Small intestine (tissue), 16 donors: ENCODE measurements at places on chromosomes 5 and 9. TPM values are rescaled to one million over a fixed set of nuclear protein-coding genes. Genes with fewer than 3 reads are reported as not detected.

- no peak overlapping the region for H3K4me3 ChIP-seq
- no peaks in the 10 kb centered on the region for H3K36me3 ChIP-seq
- no peaks in the 10 kb centered on the region for H3K4me1 ChIP-seq
- H3K27me3 ChIP-seq: no peaks in the 10 kb centered on the region
- DNase-seq: no peak
Measured at GRCh38 chr5:155128786-155129512, 115.4 kb downstream of the KIF4B start.

- H3K27me3 ChIP-seq: no peaks in the 10 kb centered on the region
- H3K4me1 ChIP-seq: no peaks in the 10 kb centered on the region
- no peak within 1 kb of the TSS for H3K4me3 ChIP-seq
Measured at GRCh38 chr9:122661416-122661815, at the start of gene OR1L1. TSS of gene OR1L1 (plus strand) at chr9:122661716. CDS start at chr9:122661716, 0 bp downstream.

GRCh38 chr5:111555760-111556159 lies 43.4 kb upstream of the STARD4 start:
- H3K4me1 ChIP-seq: no peaks in the 10 kb centered on the region
- H3K36me3 ChIP-seq: no peaks in the 10 kb centered on the region
- H3K27me3 ChIP-seq: no peaks in the 10 kb centered on the region
- H3K4me3 ChIP-seq: no peak overlapping the region
- DNase-seq: no peak
- no peak overlapping the region for H3K27ac ChIP-seq

GRCh38 chr9:135282808-135283207 lies 195.3 kb downstream of the OLFM1 start:
- H3K36me3 ChIP-seq: no peaks in the 10 kb centered on the region
- H3K27me3 ChIP-seq: no peaks in the 10 kb centered on the region
- H3K4me3 ChIP-seq: no peak overlapping the region
- no peaks in the 10 kb centered on the region for H3K4me1 ChIP-seq
- H3K27ac ChIP-seq: no peak overlapping the region

GRCh38 chr9:3862561-3862960 lies 336.8 kb upstream of the RFX3 start:
- no peak overlapping the region for H3K27ac ChIP-seq
- DNase-seq: no peak
- no peaks in the 10 kb centered on the region for H3K4me1 ChIP-seq
- no peaks in the 10 kb centered on the region for H3K27me3 ChIP-seq
- H3K4me3 ChIP-seq: no peak overlapping the region

- no peaks in the 10 kb centered on the region for H3K36me3 ChIP-seq
- H3K27ac ChIP-seq: no peak overlapping the region
- H3K4me1 ChIP-seq: no peaks in the 10 kb centered on the region
- H3K4me3 ChIP-seq: no peak overlapping the region
- H3K27me3 ChIP-seq: peaks cover 4% of the 10 kb centered on the region
Measured at GRCh38 chr5:176772271-176773210, 37.8 kb upstream of the UNC5A start.

- no peaks in the 10 kb centered on the region for H3K27me3 ChIP-seq
- H3K4me3 ChIP-seq: no peak overlapping the region
- H3K27ac ChIP-seq: no peak overlapping the region
- H3K4me1 ChIP-seq: no peaks in the 10 kb centered on the region
Measured at GRCh38 chr9:36218011-36218410, 27.3 kb downstream of the CLTA start.

- H3K4me1 ChIP-seq: no peaks in the 10 kb centered on the region
- H3K27me3 ChIP-seq: no peaks in the 10 kb centered on the region
- no peaks in the 10 kb centered on the region for H3K36me3 ChIP-seq
- no peak overlapping the region for H3K4me3 ChIP-seq
- H3K27ac ChIP-seq: no peak overlapping the region
Measured at GRCh38 chr5:149036970-149037369, 25.9 kb downstream of the SH3TC2 start.

GRCh38 chr9:84677080-84677479 lies 7.6 kb downstream of the NTRK2 start:
- no peak for DNase-seq
- H3K36me3 ChIP-seq: no peaks in the 10 kb centered on the region
- peaks cover 4% of the 10 kb centered on the region for H3K27me3 ChIP-seq

DNA sequence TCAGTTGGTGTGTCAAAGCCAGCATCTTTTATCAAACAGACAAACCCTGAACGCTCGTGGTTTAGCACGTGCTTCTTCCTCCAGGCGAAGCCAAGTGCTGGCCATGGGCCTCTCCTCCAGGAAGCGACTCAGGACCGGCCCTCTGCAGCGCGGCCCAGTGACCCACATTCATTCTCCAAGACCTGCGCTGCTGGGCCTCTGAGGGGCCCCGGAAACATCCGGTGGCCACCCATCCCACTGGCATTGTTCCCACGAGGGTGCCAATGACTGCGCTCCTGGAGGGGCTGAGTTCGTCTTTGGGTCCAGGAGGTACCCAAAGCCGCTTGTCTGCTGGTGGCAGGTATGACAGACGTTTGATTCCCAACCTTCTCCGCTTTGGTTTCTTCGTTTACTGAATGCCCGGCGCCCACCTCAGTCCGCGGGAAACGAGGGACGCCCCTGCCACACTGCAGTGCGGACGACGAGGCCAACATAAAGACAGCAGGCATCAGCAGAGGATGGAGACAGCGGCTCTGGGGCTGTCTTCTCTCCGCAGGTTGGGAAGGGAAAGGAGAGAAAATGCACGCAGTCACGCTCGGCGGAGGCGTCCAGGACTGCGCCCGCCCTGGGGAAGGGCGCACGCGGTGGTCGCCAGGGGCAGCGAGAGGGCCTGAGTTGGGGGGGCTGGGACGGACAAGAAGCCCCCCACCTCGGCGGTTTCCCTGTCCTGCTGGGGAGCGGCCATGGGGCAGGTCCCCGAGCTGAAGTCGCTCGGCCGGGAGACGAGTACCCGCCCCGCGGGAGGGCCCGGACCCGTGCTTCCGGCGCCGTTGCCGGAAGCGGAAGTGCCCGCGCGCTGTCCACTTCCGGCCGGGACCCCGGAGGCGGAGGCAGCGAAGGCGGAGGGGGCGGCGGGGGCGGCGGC lies at the start of gene EXOC3:
TSS of gene EXOC3 (plus strand) at position 842 of the 904 bp plus-strand sequence. CDS start 3,030 bp downstream, outside the sequence.
- H3K4me3 ChIP-seq: peak within 1 kb of the TSS; percentile 84
- peaks cover 5% of the 10 kb centered on the region for H3K4me1 ChIP-seq
- H3K36me3 ChIP-seq: peaks cover 21% of the 10 kb centered on the region
- peak within 1 kb of the TSS; percentile 55 for H3K27ac ChIP-seq
- peak; percentile 70 for DNase-seq

DNA sequence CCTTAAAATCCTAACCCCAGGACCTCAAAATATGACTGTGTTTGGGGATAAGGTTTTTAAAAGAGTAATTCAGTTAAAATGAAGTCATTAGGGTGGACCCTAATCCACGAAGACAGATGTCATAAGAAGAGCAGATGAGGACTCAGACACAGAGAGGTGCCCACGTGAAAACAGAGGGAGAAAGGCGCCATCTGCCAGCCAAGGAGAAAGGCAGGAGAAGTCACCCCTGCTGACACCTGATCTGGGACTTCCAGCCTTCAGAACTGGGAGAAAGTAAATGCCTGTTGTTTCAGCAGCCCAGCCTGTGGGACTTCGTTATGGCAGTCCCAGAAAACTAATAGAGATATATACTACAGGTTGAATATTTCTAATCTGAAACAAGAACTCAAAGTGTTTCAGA lies 67.4 kb downstream of the ROR2 start:
- no peaks in the 10 kb centered on the region for H3K4me1 ChIP-seq
- H3K27me3 ChIP-seq: no peaks in the 10 kb centered on the region
- no peak for DNase-seq
- no peak overlapping the region for H3K27ac ChIP-seq
- no peaks in the 10 kb centered on the region for H3K36me3 ChIP-seq

GRCh38 chr9:101516655-101517054 lies 17.0 kb upstream of the RNF20 start:
- no peak overlapping the region for H3K27ac ChIP-seq
- H3K27me3 ChIP-seq: no peaks in the 10 kb centered on the region
- H3K4me3 ChIP-seq: no peak overlapping the region
- no peak for DNase-seq
- no peaks in the 10 kb centered on the region for H3K36me3 ChIP-seq
- no peaks in the 10 kb centered on the region for H3K4me1 ChIP-seq

GRCh38 chr5:130526708-130527107 lies 622.4 kb downstream of the CHSY3 start:
- no peak for DNase-seq
- H3K27me3 ChIP-seq: no peaks in the 10 kb centered on the region
- no peaks in the 10 kb centered on the region for H3K4me1 ChIP-seq
- no peak overlapping the region for H3K4me3 ChIP-seq

DNA sequence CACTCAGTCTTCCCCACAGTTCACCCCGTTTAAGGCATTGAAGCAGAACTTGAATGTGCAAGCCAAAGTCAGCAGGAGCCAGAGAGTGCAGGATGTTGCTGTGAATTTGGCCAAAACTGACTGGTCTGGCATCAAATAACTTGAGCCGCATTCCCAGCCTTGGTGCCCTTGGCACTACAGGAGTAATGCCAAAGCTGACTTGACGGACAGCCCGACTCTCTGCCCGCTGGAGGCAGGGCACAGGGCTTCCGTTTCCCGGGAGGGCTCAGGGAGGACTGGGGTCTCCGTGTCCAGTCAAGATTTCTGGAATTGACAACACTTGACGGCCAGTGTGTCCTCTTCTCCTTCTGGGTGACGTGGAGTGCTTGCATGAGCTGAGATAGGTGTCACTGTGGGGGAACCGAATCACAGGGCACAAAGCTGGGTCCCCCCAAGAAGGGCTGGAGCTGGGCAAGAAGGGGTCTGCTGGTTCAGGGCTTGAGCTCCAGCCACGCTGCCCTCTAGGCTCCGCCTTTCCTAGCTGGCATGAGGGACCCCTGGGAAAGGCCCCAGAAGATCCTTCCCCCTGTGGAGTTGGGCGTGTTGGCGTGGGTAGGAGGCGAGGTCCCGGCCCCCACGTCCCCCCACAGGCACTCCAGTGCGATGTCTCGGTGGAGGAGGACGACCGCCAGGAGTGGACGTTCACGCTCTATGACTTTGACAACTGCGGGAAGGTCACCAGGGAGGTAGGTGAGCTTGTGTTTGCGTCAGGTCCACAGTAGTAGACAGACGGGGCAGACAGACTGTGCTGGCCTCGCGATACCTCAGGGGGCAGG lies 25.2 kb downstream of the NKD2 start:
- no peak for DNase-seq
- no peaks in the 10 kb centered on the region for H3K4me1 ChIP-seq
- peaks cover 71% of the 10 kb centered on the region for H3K36me3 ChIP-seq
- H3K4me3 ChIP-seq: no peak overlapping the region

DNA sequence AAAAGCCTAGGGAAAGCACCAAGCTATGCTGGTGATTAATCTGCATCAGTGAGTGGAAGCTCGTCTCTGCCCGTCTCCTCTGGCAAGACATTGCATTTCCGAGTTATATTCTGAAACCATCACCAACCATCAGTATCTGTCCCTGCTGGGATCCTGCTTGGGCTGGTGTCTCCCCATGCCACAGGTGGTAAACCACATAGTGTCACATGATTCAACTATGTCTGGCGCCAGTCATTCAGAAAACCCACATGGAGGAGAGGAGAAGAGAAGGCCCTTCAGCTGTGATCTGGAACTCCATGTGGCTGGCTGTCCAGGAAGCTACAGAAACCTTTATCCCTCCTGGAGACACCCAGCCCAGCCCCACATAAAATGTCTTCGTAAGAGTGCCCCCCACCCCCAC lies 4.8 kb downstream of the IL9 start:
- H3K27me3 ChIP-seq: peaks cover 6% of the 10 kb centered on the region
- no peak for DNase-seq
- H3K4me1 ChIP-seq: no peaks in the 10 kb centered on the region

- no peak overlapping the region for H3K4me3 ChIP-seq
- no peaks in the 10 kb centered on the region for H3K36me3 ChIP-seq
- no peak for DNase-seq
- no peaks in the 10 kb centered on the region for H3K27me3 ChIP-seq
Measured at GRCh38 chr5:85484982-85485574, 1100.4 kb upstream of the EDIL3 start.

- peaks cover 48% of the 10 kb centered on the region for H3K27me3 ChIP-seq
- peak overlapping the region; percentile 39 for H3K4me3 ChIP-seq
- H3K4me1 ChIP-seq: no peaks in the 10 kb centered on the region
Measured at GRCh38 chr5:159100782-159101646, 1.3 kb upstream of the EBF1 start.

DNA sequence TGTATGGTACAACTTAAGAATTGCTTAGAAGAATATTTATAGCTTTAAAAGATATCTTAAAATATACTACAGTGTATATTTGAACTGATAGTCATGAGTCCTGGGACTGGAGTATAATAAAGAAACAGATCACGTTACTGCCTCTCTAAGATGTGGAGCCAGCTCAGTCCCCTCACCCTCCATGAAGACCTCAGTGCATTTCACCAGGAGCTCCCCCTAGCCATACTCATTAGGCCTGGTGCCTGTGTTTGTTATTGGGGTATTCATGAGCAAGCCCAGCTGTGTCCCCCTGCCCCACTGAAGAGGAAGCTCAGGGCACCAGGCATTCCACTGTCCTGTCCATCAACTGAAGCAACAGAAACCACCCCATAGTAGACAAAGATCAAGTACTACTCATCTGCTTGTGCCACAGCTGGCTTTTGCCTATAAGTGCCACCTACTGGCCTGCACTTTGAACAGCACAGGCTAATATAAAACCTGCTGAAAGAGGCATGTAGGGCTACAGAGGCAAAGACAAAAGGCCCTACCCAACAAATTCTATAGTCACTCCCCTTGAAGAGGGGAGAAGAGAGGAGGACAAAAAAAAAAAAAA lies 850.2 kb upstream of the NUDT12 start:
- H3K4me1 ChIP-seq: no peaks in the 10 kb centered on the region
- no peak overlapping the region for H3K4me3 ChIP-seq
- H3K27me3 ChIP-seq: no peaks in the 10 kb centered on the region
- no peaks in the 10 kb centered on the region for H3K36me3 ChIP-seq
- no peak for DNase-seq
- H3K27ac ChIP-seq: no peak overlapping the region

- no peak overlapping the region for H3K27ac ChIP-seq
- DNase-seq: no peak
- no peak overlapping the region for H3K4me3 ChIP-seq
- H3K36me3 ChIP-seq: no peaks in the 10 kb centered on the region
Measured at GRCh38 chr5:83528439-83528769, 56.9 kb downstream of the VCAN start.

- H3K36me3 ChIP-seq: no peaks in the 10 kb centered on the region
- DNase-seq: no peak
- H3K27me3 ChIP-seq: no peaks in the 10 kb centered on the region
- no peak overlapping the region for H3K4me3 ChIP-seq
Measured at GRCh38 chr9:112765281-112765680, 14.7 kb downstream of the SNX30 start.

GRCh38 chr5:69502767-69503488 lies 10.3 kb downstream of the OCLN start:
- H3K4me1 ChIP-seq: peaks cover 32% of the 10 kb centered on the region
- no peaks in the 10 kb centered on the region for H3K36me3 ChIP-seq
- no peak overlapping the region for H3K4me3 ChIP-seq
- peak overlapping the region; percentile 87 for H3K27ac ChIP-seq

The LCN1 gene
- not detected for polyA plus RNA-seq

The MAMDC2 gene
- polyA plus RNA-seq: 1.1 TPM

The ADAMTS2 gene
- 3.5 TPM for polyA plus RNA-seq

The CEL gene
- 7.4 TPM for polyA plus RNA-seq

The TERT gene
- 4.2 TPM for polyA plus RNA-seq

The CER1 gene
- polyA plus RNA-seq: not detected

The TRPM6 gene
- polyA plus RNA-seq: 5.4 TPM

The COL27A1 gene
- polyA plus RNA-seq: 1.1 TPM

The SLC28A3 gene
- polyA plus RNA-seq: 3.1 TPM
